ENCODE measurements at places on chromosomes 7 and 10.

- DNase-seq, result no peak
Observed at GRCh38 chr10:33326933-33327332, 7.5 kb downstream of the NRP1 start.

DNA sequence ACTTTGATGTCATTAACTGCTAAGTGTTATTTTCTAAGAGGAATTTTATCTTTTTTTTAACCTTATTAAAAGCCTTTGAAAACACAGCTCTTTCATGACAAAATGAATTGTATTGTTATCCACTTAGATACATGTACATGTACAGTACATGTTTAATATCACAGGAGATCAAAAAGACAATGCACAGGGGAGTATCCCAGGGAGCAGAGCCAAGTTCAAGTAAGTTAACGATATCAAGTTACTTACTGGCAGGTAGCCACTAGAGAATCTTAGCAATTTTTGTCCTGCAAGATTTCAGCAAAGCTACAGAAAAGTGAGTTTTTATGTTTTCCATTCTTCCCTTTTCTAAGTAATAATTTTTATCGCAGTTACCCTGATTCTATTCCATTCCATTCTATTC is 33.9 kb upstream of the ARL4A start:
- DNase-seq, result no peak

DNA sequence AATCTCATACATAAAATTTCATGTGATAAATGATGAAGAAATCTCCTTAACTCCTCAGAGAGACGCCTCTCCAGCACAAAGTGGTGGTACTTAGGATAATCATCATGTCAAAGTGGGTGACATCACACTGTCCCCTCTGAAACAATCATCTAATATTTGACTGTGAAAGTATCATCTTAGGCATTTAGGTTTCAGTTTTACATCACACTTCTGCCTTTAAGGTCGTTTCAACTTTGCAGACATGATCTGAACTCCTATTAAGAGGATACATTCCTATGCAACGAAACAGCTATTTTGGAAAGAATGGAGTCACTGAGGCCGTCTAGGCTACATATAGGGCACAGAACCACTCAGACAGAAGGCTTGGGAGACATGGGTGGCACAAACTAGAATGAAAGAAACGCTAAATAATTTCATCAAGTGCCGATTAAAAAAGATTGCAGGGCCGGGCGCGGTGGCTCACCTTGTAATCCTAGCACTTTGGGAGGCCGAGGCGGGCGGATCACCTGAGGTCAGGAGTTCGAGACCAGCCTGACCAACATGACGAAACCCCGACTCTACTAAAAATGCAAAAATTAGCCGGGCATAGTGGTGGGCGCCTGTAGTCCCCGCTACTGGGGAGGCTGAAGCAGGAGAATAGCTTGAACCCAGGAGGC is 2.0 kb downstream of the VOPP1 start:
- DNase-seq, result no peak

GRCh38 chr10:58723966-58724365 is 211.3 kb downstream of the BICC1 start:
- DNase-seq, result no peak

GRCh38 chr7:132019703-132020102 is 463.3 kb upstream of the PODXL start:
- no peak for DNase-seq

- no peak for DNase-seq
Observed at GRCh38 chr7:124712017-124712416, 53.6 kb downstream of the GPR37 start.

Measured in effector CD4-positive, alpha-beta T cell (primary cell).